Erythroblast (primary cell): ENCODE measurements at places on chromosomes 16 and 17.

- no peak for DNase-seq
Observed at GRCh38 chr16:53045341-53046220, 7.1 kb downstream of the CHD9NB start.

- no peak for DNase-seq
Observed at GRCh38 chr17:38745545-38745944, 2.6 kb downstream of the PCGF2 start.

GRCh38 chr17:76538281-76538931 lies 897 bp upstream of the CYGB start:
- no peak for DNase-seq

GRCh38 chr16:20308266-20308665 lies 19.0 kb downstream of the GP2 start:
- no peak for DNase-seq

DNA sequence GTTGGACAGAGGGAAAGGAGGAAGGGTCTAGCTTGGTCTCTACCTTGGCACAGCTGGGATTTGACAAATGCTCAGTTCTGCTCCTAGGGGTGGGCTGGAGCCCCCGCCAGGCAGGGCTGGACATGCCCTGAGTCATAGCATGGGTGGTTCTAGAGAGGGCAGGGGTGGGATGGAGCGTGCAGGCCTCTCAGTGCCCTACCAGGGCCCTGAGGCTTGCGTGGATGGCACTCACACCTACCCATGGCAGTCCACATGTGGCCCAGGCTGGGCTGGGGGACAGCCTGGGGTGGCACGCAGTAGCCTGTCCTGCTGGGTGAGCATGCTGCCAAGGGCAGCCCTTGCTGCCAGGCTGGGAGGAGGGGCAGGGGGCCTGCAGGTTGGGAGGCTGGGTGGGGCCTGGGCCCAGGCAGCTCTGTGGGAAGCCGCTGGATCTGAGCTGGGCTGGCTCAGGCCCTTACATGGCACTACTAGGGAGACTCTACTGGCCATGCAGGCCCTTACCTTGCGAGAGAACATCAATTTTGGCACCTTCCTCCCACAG lies 11.2 kb downstream of the DOC2B start:
- no peak for DNase-seq

- no peak for DNase-seq
Observed at GRCh38 chr16:55817236-55817912, 15.5 kb downstream of the CES1 start.

- no peak for DNase-seq
Observed at GRCh38 chr16:54320697-54321340, 34.2 kb upstream of the IRX3 start.

GRCh38 chr16:4944333-4945281 lies 7.7 kb upstream of the PPL start:
- DNase-seq = peak; percentile 58

DNA sequence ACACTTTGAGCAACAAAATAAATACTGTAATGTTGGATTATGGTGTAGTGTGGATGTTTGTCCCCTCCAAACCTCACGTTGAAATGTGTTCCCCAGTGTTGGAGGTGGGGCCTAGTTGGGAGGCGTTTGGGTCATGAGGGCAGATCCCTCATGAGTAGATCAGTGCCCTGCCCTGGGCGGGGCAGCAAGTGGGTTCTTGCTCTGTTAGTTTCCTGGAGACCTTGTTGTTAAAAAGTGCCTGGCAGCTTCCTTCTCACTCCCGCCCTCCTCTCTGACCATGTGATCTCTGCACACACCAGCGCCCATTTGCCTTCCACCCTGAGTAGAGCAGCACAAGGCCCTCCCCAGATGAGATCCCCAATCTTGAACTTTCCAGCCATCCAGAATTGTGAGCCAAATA lies 67.7 kb downstream of the MPRIP start:
- peak; percentile 87 for DNase-seq

GRCh38 chr17:14157822-14158221 lies 78.8 kb downstream of the CDRT15 start:
- no peak for DNase-seq

GRCh38 chr17:58391302-58391984 lies 25.9 kb downstream of the RNF43 start:
- DNase-seq = peak; percentile 91

DNA sequence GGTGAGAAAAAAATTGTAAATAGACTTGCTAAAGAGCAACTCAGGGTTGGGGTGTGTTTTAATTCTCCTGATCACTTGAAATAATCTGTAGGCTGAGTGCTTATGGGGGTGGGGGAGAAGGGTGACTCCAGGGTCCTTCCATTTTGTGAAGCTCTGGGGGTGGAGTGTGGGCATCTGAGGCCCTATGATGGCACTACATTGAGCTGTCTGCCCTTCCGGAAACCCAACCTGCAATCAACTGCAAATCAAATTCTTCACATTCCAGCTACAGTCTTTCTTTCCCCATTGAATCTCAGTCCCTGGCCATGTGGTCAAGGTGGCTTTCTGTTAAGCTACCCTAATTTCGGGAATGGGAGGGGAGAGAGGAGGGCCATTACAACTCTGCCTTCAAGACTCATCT lies 6.0 kb upstream of the CDC6 start:
- DNase-seq = no peak

GRCh38 chr16:1333854-1334700 lies 632 bp downstream of the BAIAP3 start:
- DNase-seq = no peak

GRCh38 chr17:21131137-21131536 lies 4.4 kb downstream of the DHRS7B start:
- DNase-seq = peak; percentile 49

DNA sequence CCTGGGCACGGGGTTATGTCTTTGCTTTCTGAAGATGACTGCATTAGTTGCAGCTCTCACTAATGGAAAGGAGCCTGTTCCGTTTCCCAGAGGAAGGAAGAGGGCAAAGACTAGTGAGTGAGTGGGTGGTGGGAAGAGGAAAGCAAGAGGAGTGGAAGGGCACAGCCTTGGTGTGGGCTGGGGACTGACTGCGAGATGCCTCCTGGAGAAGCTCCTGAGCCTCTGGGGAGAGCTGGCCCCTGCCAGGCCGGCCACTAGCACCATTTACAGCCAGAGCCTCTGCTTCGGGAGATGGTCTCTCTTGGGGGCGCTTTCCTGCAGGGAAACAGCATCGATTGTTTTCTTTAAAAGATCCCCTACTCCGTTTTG lies 825 bp upstream of the RHBDL3 start:
- DNase-seq = no peak

DNA sequence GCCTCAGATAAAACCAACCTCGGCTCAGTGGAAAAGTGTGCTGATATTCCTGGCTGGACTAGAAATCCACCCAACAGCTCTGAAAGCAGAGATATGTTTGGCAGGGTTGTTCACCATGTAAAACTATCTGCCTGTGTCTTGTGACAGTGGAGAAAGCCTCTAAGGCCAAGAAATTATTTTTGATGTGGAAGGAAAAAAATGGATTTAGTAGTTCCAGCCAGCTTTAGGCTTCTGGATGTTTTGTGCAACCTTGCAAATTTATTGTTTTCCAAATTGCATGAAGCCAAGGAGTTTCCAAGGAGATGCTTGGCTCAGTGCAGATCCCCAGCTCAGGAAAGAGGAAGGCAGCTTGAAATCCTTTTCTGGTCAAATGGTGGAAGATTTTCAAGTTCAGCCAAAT lies 31.6 kb downstream of the TEKT5 start:
- no peak for DNase-seq

- peak; percentile 25 for DNase-seq
Observed at GRCh38 chr17:63497708-63498483, 21.0 kb downstream of the ACE start.

DNA sequence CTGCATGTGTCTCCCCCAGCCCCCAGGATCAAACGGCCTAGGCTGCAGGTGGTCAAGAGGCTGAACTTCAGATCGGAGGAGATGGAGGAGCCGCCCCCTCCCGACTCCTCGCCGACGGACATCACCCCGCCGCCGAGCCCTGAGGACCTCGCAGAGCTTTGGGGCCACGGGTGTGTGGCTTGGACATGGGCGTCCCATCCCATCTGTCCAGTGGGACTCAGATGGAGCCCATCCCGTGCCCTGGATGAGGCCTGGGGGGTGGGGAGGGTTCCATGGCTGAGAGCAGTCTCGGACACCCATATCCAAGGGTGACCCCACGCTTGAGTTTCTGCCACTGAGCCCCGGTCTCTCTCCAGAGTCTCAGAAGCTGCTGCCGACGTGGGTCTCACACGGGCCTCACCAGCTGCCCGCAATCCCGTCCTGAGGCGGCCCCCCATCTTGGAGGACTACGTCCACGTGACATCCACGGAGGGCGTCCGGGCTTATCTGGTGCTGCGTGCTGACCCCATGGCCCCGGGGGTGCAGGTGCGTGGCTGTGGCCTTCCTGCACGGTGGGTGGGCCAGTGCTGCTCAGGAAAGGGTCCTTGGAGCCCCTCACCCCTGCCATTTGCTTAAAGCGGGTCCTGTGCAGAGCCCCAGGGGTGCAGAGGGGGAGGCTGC lies 901 bp downstream of the CHTF18 start:
- no peak for DNase-seq

- DNase-seq = no peak
Observed at GRCh38 chr17:2701996-2702741, 9.4 kb downstream of the CLUH start.

GRCh38 chr16:69773260-69773947 lies 11.3 kb downstream of the WWP2 start:
- DNase-seq = no peak

DNA sequence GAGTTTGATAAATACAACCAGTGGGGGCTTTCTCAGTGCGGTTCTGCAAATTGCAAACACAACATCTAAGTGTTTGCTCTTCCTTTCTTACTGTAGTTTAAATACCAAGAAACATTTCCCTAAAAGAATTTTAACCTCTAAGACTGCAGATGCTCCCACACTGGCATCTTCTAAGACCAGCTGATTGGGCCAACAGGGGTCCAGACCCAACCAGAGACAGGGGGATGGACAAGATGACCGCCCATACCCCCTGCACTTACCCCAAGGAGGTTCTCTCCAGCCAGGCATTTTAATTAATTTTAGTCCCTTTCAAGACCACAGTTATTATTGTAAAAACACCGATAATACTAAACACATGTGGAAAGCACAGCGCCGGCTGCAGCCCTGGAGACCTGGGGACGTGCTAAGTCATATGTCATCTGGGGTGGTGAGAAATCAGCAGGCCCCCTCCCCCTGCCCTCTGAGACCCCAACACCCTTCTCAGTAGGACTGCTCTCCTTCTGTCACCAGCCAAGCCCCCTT lies 242.3 kb downstream of the SOX9 start:
- DNase-seq = no peak

DNA sequence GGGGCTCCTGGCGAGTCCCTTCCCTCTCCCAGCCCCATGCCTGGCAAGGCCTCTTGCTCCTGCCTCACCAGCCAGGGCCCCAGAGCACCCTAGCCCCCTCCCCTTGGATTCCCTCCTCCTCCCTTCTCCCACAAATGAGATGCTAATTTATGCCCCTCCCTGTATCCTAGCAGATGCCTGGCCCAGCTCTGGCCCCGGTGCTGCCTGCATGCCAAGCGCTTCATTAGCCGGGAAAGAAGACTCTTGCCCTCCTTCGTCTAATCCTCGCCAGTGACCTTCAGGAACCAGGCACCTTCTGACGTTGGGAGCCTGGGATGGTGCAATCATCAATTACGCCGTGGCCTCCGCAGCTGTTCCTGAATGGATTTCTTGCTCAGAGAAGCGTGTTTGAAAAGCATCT lies 127.8 kb downstream of the SDK2 start:
- no peak for DNase-seq

DNA sequence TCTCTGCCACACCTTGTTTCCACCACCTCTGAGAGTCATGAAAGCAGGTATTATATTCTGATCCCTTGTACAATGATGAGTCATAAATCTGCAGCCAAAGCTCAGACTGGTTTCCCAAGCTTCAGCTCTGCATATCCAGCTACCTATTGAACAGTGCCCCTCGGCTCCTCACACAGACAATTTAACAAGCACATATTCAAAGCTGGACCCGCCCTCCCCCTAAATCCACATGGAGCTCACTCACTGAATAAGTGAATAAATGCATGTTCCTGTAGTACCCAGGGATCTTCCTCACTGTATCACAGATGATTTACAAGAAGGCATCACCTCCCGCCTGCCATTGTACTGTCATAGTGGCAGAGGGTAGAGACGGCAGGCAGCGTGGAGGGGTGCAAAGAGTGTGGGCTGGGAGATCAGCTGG lies 516.4 kb downstream of the GRIN2A start:
- no peak for DNase-seq

DNA sequence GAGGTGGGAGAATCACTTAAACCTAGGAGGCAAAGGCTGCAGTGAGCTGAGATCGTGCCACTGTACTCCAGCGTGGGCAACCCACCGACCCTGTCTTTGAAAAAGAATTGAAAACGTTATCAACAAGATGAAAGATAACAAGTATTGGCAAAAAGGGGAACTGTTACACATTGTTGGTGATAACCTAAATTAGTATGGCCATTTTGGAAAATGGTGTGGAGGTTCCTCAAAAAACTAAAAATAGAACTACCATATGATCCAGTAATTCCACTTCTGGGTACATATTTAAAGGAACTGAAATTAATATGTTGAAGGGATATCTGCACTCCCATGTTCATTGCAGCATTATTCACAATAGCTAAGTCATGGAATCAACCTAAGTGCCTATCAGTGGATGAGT lies 61.0 kb downstream of the ABHD15 start:
- DNase-seq = no peak

GRCh38 chr16:2415085-2415484 lies 14.2 kb upstream of the CCNF start:
- no peak for DNase-seq

DNA sequence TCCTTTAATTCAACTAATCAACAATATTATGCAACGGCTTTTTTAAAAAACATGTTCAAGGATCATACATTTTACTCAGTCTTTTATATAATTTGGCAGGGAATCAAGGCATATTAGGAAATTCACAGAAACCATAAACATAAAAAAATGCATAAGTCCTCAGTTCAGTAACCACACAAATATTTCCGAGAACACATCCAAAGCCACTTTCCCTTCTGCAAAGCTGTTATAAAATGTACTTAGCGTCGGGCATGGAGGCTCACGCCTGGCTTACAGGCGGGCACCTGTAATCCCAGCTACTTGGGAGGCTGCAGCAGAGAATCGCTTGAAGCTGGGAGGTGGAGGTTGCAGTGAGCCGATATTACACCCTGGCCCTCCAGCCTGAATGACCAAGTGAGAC lies 9.7 kb upstream of the ZC3H7A start:
- DNase-seq = no peak
